Activated CD8-positive, alpha-beta memory T cell treated with anti-CD3 and anti-CD28 coated beads for 24 hours (primary cell): ENCODE measurements at places on chromosomes 7 and 10.

- DNase-seq = no peak
Observed at GRCh38 chr7:85708221-85708620, 521.4 kb upstream of the SEMA3D start.

GRCh38 chr10:44749151-44749550, 162.0 kb upstream of the TMEM72 start:
- DNase-seq = no peak

- DNase-seq = no peak
Observed at GRCh38 chr7:36165059-36165458, 12.0 kb downstream of the EEPD1 start.

GRCh38 chr7:155230169-155230593, 67.5 kb upstream of the INSIG1 start:
- DNase-seq = no peak

DNA sequence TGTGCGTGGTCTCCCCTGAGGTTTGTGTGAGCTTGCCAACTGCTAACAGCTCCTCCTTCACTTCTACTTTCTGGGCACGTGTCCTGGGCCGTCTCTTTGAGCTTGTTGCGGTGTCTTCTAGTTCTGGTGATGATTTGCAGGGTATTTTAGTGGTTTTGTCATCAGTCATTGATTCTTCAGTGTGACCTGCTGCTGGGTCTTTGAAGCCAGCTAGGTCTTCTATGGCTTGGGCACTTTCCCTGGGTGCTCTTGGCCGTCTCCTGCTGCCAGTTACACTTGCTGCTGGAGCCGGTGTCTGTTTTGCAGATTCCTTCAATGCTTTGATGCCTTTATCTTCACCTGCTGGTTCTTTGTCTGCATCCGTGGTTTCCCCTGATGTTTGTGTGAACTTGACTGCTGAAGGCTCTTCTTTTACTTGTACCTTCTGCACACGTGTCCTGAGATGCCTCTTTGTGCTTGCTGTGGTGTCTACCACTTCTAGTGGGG, 23.0 kb downstream of the MKI67 start:
- DNase-seq = peak; percentile 61

GRCh38 chr7:53624356-53624755, 588.9 kb downstream of the POM121L12 start:
- DNase-seq = no peak

DNA sequence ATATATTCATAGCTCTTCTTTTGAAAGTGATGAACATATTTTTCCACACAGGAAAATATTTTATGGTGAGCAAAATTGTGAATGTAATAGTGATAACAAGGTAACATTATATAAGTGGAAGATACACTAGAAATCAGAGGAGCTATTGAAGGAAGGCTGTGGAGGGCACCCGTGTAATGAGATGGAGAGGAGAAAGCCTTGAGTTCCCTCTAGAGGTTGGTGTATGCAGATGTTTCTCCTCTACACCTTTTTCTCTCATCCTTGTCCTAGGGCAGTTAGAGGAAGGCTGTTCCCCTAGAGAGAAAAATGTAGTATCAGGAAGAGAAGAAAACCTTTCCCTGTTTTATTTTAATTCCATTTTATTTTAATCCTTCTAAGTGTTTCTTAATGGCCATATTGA, 54.6 kb upstream of the NRG3 start:
- DNase-seq = no peak

DNA sequence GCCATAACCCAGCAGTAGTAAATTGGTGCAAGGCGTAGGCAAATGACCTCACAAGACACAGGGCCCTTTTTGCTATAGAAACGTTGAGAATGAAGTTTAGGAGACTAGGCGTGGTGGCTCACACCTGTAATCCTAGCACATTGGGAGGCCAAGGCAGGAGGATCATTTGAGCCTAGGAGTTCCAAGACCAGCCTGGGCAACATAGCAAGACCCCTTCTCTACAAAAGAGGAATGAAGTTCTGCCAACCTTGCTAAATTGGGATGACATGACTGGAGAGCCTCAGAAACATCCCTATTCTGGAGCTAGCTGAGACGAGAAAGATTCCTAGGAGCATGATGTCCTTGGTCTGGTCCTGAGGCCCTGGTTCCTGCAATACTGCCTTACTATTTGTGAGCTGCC, 20.6 kb downstream of the CDK1 start:
- no peak for DNase-seq

DNA sequence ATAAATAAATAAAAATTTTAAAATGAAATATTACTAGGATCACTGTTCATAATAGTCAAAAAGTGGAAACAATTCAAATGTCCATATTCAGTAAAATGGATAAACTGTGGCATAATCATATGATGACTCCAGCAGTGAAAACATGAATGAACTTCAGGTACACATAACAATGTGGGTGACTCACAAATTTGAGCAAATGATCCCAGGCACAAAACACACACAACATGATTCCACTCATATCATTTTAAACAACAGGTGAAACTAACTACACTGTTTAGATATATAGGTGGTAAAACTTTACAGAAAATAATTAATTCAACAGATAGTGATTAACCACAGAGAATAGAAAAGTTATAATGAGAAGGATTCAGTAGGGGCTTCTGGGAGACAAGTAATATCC, 14.7 kb upstream of the SAMD8 start:
- DNase-seq = no peak

- DNase-seq = no peak
Observed at GRCh38 chr7:30545791-30546555, 41.3 kb upstream of the GGCT start.

DNA sequence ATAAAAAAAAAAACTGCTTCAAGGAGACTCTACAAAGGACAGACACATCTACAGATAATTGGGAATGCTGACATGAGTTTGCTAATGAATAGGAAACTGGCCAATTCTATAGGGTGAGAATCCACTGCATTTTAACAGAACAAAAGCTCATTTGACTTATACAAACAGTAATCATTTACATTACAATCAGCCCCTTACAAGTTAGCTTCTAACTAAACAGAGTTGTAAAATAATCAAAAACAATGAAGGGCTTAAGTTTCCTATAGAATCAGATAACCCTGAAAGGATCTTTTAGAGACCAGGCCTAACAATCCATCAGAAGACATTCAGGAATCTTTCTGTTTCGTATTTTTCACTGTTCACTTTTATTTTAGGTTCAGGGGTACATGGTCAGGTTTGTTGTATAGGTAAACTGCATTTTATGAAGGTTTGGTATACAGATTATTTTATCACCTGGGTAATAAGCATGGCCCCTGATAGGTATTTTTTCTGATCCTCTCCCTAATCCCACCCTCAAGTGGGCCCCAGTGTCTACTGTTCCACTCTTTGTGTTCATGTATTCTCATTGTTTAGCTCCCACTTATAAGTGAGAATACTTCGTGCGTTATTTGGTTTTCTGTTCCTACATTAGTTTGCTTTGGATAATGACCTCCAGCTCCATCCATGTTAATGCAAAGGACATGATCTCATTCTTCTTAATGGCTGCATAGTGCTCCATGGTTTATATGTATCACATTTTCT, 131.3 kb upstream of the NOBOX start:
- DNase-seq = no peak

GRCh38 chr7:105295596-105296352, 92.9 kb downstream of the SRPK2 start:
- DNase-seq = no peak

DNA sequence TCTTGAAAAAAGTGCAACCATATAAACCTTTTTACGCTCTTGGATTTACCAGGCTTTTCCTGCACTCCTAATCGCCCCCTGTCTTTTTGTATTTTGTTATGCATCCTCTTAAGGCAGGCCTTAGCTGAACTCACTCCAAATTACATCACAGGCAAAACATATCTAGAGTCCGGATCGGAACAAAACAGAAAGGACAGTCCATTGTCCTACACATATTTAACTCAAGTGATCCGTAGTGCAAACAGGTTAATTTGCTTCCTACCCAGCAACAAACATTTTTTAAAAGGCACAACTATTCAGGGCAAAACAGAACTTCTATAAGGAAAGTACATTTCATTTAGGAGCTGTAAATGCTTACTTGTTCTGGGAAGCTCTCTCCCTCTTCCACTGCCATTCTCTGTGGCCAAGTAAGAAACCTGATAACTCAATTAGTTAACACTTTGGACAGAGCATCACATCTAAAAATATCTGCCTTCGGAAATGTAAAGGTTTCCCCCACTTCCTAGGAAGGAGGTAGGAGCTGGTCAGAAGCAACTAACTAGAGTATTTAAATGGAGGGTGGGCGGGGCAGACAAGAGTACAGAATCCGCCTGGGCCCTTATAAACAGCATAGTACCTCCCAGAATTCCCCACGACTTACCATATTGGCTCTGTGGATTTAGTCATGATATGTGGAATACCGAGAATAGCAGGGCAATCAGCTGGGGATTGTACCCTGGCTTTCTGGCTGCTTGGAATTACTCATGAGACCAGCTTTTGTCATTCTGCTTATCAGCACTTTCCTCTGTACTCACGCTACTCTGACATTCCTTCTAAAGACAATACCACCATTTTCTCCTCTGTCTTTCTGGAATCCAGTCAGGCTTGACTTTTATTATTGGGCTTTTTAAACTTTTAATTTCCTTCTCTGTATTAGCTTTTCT, 89.5 kb downstream of the ANK3 start:
- DNase-seq = no peak

DNA sequence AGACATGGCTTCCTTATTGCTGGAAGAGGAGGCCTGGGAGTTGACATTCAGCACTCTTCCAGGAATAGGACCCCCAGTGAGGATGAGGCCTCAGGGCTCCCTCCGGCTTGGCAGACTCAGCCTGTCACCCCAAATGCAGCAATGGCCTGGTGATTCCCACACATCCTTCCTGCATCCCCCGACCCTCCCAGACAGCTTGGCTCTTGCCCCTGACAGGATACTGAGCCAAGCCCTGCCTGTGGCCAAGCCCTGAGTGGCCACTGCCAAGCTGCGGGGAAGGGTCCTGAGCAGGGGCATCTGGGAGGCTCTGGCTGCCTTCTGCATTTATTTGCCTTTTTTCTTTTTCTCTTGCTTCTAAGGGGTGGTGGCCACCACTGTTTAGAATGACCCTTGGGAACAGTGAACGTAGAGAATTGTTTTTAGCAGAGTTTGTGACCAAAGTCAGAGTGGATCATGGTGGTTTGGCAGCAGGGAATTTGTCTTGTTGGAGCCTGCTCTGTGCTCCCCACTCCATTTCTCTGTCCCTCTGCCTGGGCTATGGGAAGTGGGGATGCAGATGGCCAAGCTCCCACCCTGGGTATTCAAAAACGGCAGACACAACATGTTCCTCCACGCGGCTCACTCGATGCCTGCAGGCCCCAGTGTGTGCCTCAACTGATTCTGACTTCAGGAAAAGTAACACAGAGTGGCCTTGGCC, 4.3 kb downstream of the PGAM2 start:
- no peak for DNase-seq

- DNase-seq = no peak
Observed at GRCh38 chr7:146830686-146831085, 714.1 kb downstream of the CNTNAP2 start.

DNA sequence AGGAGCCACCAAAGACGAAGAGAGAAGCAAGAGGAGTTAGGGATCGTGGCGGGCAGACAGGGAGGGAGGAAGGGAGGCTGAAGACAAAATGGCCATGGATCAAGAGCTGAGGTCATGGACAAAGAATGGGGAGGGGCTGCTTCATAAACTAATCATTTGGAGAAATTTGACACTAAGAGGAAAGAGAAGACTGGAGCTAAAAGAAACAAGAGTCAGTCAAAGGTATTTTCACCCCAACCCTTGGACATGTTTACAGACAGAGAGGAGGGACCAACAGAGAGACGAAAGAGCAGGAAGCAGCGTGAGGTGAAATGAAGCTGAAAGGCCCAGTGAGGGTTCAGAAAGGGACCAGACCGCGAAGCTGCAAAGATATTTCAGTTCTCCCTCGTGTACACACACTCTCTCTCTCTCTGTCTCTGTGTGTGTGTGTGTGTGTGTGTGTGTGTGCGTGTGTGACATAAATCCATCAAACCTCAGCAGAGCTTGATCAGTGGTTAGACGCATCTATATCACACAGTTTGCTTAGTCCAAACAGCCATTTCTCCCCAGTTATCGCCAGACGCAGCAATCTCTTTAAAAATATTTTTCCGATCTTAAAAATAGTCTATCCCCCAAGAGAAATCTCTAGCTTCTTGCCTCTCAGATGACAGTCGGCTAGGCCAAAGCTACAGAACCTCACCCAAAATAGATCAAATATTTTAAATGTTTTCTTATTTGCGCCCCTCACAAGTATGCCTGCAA, 12.5 kb upstream of the CALD1 start:
- no peak for DNase-seq

GRCh38 chr7:151821226-151821625, 55.7 kb downstream of the PRKAG2 start:
- no peak for DNase-seq

DNA sequence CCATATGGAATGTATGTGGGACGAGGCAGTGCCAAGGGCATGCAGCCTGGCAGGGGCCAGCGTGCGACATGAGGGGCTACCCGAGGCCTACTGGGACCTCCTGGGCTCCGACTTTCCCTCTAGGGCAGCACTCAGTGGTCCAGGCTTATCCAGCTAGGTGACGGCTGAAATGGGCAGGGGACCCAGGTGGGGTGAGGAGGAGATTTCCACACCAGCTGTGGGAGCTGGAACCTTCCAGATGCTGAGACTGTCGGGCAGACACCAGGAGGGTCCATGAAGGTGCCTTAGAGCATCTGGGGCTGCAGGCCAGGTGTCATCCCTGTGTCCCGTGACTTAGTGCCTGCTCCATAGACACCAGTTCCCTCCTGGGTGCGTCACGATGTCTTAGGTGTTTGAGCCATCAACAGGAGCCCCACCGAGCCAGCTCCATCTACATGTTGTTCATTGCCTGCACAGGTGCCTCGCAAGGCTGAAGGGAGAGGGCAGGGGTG, 13.4 kb downstream of the ZNF316 start:
- no peak for DNase-seq

GRCh38 chr10:82392533-82392932, 517.5 kb downstream of the NRG3 start:
- no peak for DNase-seq

GRCh38 chr10:124701881-124702656, 42.1 kb downstream of the FAM53B start:
- DNase-seq = no peak

- no peak for DNase-seq
Observed at GRCh38 chr7:137895301-137896221, 48.8 kb upstream of the DGKI start.

GRCh38 chr10:20614911-20615310, 282.2 kb downstream of the NEBL start:
- no peak for DNase-seq

- DNase-seq = peak; percentile 55
Observed at GRCh38 chr7:82443547-82444219, at the start of gene CACNA2D1. TSS of gene CACNA2D1 (minus strand) at chr7:82443777.

DNA sequence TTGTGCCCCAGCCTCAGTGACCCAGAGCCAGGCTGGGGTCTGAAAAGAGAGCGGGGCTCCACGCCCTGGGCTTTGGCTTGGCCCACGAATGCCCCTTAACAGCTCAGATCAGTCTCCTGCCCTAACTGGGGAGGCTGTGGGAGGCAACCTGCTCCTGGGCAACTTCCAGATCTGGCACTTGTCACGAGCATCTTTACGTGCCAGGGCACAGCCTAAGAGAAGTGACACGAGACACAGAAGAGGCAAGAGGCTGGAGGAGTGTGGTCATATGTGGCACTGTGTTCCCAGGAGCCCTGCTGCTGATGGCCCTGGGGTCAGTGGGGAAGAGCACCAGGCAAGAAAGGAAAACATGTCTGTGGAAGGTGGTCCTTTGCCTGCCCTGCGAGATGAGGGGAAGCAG, 97.8 kb upstream of the BTBD16 start:
- DNase-seq = no peak
